T-helper 2 cell (primary cell): ENCODE measurements at places on chromosomes 11 and 22.

GRCh38 chr22:38971202-38971601 is 10.9 kb upstream of the APOBEC3B start:
- DNase-seq: no peak

DNA sequence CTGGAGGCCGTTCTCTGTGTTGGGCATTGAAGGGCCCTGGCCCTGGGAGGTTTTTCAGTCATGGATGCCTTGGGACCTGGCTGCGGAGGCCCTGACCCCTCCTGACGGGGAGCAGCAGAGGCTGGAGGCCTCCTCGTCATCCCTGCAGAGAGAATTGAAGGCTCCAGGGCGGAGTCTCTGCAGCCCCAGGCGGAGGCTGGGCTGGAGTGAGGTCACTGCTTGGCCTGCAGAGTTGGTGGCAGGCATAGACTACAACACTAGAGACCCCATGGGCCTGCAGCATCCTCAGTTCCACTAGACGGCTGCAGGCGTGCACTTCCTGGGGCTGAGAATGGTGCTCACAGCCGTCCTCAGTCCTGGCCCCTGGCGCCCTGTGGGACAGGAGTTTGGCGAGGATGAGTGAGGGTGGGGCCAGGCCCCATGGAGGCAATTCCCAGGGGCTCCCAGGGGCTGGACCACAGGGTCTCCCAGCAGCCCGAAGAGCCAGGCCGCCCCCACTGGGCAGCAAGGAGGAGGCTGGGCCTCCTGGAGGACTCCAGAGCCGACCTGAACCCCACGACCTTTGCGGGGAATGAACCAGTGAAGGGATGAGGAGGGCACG is 1194.9 kb downstream of the BRD1 start:
- DNase-seq: no peak

GRCh38 chr22:23235425-23235824 is 55.1 kb downstream of the BCR start:
- DNase-seq: no peak

- peak; percentile 68 for DNase-seq
These were observed 76.9 kb upstream of the CTSC start for GRCh38 chr11:88414385-88414861.

DNA sequence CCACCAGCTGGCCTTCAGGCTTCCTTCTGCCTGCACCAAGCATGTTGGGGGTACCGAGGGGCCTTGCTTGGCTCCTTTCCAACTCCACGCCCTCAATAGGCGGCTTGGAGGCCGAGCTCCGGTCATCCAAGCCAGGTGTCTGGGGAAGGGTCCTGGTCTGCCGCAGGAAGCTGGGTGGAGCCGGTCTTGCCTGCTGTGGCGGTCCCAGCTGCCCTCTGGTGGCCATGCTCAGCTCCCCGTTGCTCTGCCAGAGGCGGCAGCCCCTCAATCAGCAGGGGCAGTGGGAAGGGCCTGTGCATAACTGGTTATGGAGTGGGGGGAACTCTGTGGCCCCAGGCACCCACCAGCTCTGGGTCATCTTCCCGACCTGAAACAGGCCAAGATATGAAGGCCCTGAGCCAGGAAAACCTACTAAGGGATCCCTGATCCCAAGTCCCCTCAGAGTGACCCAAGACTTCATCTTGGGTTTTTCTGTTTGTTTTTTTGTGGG is 3.2 kb downstream of the ARVCF start:
- no peak for DNase-seq

GRCh38 chr22:39514373-39514973 is 5.9 kb upstream of the ATF4 start:
- no peak for DNase-seq

- DNase-seq: no peak
These were observed 224.5 kb downstream of the KIRREL3 start for GRCh38 chr11:126776119-126776518.

DNA sequence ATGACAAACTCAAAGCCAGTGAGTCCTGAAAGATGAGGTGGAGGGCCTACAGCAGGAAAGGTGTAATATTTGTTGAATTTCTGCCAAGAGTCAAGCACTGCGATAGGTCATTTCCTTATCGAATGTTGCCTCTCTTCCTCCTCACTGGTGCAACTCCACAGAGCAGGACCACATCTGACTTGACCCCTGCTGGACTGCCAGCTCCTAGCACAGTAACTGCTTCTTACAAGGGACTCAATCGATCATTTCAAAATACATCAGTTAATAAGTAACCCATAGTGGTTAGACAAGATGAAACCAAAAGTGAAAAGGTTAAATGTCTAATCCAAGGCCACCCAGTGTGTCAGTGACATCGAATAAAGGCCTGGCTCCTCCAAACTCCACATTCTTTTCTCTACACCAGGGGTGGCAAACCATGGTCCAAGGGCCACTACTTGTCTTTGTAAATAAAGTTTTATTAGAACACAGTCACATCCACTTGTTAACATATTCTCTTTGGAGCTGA is 98.5 kb upstream of the CSNK2A3 start:
- no peak for DNase-seq

- no peak for DNase-seq
These were observed 4.2 kb upstream of the MPEG1 start for GRCh38 chr11:59216641-59217564.

DNA sequence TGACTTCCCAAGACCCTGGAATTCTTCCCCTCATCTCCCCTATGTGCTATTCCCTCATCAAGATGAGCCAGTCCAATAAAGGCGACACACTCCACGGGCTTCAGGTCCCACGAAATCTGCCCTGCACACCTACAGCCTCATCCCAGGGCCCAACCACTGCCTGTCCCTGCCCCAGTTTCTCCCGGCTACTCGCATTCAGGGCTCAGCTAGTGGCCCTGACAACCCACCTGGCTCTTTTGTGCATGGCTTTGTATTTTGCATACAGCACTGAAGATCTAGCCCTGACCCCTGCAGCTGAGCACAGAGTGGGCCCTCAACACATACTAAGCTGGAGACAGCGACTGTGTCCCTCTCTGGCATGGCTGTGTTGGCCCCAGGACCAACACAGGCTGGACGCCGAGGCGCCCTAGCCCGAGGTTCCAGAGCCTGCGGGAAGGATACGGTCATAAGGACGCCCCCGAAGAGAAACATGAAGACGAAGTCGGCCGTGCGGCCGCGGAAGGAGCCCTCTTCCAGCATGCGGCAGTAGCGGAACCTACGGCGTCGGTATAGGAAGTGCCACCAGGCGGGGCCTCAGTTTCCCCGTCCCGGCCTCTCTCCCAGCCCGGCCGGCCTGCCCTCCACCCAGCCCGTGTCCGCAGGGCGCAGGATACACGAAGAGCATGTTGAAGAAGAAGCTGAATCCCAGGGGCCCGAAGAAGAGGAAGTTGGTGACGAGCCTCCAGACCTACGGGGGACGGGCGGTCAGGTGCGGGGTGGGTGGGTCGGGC is 710 bp downstream of the DERL3 start:
- DNase-seq: no peak

GRCh38 chr22:41171996-41172395 is 33.1 kb upstream of the L3MBTL2 start:
- no peak for DNase-seq

DNA sequence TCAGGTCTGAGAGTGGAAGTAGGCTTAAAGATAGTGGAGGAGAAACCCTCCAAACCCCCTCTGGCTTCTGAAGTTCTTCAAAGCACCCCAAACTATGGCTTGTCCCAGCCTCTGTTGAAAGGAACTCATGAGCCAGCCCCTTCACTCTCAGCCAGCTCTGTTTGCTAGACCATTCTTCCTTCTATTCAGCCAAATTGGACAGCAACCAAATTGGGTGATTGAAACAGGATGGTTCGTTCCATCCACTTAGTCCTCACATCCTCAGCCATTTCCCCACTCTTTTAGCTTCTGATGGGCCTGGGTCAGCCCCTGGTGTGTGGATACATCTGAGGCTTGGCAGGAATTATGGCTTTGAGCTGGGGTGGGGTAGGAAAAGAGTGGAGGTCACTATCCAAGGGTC is 4.5 kb downstream of the HTR3A start:
- no peak for DNase-seq

DNA sequence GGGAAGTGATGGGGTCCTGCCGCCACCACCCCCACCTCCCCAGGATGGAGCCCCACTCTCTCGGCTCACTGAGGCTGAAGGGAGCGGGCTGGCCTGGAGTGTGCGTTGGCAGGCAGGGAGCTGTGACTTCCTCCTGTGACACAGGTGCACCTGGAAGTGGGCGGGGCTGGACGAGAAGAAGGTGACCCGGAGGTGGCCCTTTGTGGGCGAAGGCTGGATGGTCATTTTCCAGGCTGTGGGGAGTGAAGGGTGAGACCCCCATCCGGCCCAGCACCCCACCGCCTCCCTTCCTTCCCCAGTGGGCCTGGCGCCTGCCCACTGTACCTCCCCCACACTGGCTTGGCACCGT is 15.3 kb downstream of the IL17REL start:
- no peak for DNase-seq

DNA sequence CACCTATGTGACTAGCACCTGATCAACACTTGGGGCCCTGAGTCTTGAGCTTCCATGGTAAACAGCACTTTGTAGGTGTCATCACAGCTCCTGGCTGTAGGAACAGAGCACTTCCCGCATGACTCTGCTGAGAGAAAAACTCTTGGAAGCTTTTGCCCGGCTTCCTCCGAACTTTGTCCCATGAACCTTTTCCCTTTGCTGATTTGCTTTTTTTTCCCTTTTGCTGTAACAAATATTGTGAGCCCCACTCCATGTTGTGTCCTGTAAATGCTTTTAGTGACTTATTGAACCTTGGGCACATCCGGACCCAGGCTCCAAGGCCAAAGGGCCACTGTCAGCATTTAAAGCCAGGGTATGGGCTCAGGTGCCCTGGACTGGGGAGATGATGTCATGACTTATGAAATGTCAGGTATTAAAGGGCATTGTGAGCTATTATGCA is 391.1 kb downstream of the TENM4 start:
- DNase-seq: no peak

DNA sequence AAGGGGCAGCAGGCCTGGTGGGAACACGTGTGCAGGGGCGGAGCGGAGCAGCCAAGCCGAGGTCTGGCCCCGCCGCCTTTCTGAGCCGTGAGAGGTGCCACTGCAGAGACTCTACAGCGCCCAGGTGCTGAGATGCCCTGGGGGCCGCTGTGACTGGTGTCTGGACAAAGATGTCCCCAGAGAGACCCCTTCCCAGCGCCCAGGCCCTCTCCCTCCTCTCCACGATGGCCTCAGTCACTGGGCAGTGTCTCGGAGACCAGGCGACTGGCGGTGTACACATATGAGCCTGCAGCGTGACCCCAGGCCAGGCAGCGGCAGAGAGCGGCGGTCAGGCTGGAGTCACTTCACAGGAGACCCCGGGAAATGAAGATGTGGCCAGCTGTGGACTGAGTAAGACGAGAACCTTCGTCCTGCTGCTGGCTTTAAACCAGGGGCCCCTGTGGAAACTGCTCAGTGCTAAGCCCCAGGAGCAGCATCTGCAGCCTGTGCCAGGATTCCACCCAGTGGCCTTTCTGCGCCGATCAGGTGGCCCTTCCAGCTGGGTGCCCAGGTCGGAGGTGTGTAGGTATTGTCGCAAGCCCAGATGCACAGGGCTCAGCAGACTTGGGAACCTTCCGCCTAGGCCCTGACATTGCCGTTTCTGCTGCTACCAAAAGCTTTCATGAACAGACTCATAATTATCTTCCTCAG is 34.7 kb downstream of the MOB2 start:
- no peak for DNase-seq

DNA sequence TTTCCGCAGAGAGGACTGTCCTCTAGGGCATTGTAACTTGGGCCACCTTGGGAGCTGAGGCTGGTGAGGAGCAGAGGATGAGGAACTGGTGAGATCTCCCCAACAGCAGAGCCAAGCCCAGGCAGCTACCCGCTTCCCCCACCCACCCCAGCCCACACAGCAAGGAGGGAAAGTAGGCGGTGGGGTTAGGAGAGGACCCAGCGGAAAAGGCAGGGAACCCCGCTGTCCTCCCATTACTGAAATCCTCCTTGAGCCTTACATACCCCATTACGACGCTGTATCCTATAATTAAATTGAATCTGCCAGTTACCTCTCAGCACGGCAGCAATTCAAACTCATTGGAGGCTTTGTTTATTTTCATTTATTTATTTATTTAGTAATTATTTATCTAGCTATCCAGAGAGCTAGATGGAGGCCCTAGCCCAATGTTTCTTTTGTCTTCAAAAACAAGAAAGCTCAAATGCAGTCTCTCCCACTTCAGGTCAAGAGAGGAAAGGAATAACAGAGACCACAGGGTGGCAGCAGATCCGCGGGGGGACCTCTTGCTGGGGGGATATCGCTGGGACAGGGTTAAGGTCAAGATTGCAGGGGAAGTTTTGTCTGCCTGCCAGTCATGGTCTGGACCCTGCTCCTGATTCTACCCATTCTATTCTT is 218.0 kb downstream of the ST3GAL4 start:
- DNase-seq: no peak

- no peak for DNase-seq
These were observed 308.7 kb downstream of the DDX10 start for GRCh38 chr11:108973402-108974162.

DNA sequence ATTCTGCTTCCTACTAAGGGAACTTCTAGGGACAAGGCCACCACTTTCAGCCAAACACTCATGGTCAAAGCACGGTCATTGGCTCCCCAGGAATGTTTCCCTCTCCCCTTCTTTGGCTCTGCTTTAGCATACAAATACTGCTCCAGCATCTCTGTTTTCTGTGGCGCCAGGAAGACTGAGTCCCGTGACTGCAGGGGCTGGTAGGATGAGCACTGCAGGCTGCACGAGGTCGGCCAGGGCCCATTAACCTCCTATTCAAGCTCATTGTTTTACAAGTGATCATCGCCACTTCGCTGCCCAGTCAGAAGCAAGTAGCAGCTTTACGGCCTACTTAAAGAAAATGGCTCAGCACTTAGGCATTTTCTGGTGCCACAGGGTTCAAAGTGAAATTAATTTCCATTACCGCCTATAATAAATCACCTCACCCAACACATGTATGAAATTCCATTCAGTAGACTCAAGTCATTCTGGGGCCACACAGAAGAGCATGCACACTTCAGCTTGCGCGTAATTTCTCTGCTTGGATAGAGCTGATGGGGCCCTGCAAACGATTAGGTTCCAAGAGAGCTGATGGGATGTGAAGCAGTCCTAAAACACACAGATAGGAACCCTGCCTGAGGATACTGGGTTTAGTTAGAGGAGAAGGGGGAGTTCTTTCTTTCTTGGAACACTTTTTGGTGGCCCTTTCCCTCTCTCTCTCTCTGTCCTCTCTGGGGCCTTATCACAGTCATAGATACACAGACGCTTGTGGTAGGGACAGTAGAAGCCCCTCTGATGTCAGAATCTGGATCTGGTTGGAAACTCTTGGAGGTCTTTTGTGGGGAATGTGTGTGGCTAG is 173.7 kb downstream of the KIF18A start:
- DNase-seq: no peak

- no peak for DNase-seq
These were observed 13.2 kb upstream of the CSF2RB start for GRCh38 chr22:36900225-36900624.

DNA sequence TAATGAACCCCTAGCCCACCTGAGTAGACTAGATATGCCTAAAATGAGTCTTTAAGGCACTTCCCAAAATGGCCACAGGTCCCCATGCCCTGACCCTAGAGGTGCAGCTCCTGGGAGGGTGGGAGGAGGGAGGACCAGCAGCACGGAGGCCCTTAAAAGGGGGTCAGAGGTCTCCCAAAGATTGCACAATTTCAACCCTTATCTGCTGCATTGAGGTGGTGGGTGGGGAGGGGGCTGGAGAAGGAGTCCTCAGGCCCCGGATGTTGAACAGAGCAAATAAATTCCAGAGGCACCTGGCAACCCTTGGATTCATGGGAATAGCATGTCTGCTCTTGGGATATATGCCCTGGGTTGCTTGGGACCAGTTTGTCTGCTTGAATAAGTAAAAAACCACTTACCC is 57.6 kb downstream of the NAV2 start:
- DNase-seq: no peak
